ENCODE measurements at places on chromosomes 2 and 18. TPM values are rescaled to one million over a fixed set of nuclear protein-coding genes. Genes with fewer than 3 reads are reported as not detected.

GRCh38 chr18:51074605-51075004, 44.6 kb downstream of the SMAD4 start:
- ATAC-seq = no peak

GRCh38 chr2:143300536-143300935, 171.3 kb downstream of the ARHGAP15 start:
- no peak for ATAC-seq

- no peak for ATAC-seq
Observed at GRCh38 chr2:217669831-217670230, 333.0 kb downstream of the TNS1 start.

- no peak for ATAC-seq
Observed at GRCh38 chr2:22947741-22948140, 437.2 kb upstream of the KLHL29 start.

DNA sequence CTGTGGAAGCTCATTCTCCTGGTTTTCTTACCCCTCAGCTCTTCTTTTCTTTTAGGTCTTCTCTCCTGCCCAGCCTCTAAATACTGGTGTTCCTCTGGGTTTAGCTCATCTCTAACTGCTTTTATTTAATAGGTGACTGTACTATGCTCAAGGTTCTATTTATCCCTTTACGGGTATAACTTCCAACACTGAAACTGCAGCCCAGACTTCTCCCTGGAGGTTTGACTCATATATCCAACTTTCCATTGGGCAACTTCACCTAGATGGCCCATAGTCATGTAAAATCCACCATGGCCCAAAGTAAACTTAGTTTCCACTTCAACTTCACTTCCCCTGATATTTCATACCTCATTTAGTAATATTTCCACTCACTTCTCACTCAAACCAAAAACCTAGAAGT, 273.1 kb downstream of the PLCL1 start:
- no peak for ATAC-seq

GRCh38 chr2:198471291-198471690, 666.9 kb downstream of the PLCL1 start:
- ATAC-seq = no peak

DNA sequence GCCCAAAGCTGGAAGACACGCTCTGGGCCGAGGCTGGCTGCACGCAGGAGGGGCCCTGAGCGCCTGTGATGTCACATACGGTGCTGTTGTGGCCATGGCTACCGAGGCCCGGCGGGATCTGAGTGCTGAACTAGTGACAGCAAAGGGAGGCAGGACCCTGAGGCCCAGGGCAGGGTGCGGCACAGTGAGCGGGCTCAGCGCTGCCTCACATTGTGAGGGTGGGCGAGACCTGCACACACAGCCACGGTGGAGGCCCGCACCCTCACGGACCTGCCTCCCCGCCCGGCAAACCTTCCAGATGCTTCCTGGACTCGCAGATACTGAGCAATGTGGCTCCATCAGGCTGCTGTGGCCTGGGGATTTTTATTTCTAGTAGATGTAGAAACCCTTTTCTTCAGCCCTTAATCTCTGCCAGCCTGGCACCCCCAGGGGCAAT, 133.8 kb upstream of the CTDP1 start:
- ATAC-seq = no peak

DNA sequence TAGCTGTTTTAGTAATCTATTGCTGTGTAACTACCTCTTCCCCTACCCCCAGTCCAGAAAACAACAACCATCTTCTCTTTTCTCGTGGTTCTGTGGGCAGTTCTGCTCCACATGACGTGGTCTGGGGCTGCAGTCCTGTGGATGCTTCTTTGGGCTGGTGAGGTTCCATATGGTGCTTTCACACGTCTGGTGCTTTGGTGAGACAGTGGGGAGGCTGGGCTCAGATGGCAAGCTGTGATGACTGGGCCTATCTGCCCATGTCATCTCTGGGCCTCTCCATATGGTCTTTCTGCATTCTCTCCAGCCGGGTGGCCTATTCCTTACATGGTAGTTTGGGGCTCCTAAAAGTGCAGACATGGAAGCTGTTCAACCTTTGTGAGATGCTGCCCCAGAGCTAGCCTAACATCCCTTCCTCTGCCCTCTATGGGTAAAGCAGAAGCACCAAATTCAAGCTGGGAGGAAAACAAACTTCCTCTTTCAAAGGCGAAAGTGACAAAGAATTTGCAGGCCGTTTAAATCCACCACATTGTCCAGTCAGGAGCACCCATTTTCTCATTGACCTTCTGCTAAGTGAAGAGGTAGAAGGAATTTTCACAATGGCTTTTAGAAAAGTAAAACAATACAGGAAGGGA, 68.3 kb upstream of the IL1R1 start:
- ATAC-seq = peak; percentile 52

DNA sequence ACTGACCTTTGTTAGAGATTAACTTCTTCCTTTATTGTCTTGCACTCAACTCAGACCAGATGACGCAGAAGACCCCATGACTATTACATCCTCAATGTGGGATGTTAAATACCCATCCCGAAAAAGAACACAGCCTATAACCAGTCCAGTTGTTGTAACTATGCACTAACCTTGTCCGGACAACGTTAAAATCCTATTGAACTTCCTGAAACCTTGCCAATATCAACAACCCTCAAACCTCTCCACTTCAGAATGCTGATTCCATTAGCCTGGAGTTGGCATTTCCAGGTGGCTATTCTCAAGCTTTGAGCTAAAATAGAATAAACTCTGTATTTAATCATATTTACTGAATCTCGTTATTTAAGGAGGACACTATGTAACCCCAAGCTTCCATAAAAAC, 13.6 kb downstream of the NMS start:
- no peak for ATAC-seq

DNA sequence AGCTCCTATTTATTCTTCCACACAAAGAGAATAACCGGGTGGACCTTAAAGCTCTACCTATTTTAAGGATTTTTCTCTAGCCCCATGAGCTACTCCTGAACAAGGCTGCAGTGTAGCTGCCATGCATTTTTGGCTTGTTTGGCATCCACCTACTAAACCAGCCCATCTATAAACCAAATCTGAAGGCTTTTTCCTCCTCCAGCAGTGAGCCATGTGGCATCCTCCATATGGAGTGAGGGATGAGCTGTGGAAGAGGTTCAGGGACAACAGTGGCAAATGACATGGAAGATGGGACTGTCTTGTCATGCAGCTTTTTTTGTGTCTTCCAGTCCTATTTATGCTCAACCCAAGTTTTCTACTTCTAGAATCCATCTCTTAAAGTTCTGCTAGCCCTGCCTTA, 100.2 kb downstream of the GALNT3 start:
- ATAC-seq = no peak

GRCh38 chr2:59167514-59167913, 926.4 kb upstream of the FANCL start:
- no peak for ATAC-seq

DNA sequence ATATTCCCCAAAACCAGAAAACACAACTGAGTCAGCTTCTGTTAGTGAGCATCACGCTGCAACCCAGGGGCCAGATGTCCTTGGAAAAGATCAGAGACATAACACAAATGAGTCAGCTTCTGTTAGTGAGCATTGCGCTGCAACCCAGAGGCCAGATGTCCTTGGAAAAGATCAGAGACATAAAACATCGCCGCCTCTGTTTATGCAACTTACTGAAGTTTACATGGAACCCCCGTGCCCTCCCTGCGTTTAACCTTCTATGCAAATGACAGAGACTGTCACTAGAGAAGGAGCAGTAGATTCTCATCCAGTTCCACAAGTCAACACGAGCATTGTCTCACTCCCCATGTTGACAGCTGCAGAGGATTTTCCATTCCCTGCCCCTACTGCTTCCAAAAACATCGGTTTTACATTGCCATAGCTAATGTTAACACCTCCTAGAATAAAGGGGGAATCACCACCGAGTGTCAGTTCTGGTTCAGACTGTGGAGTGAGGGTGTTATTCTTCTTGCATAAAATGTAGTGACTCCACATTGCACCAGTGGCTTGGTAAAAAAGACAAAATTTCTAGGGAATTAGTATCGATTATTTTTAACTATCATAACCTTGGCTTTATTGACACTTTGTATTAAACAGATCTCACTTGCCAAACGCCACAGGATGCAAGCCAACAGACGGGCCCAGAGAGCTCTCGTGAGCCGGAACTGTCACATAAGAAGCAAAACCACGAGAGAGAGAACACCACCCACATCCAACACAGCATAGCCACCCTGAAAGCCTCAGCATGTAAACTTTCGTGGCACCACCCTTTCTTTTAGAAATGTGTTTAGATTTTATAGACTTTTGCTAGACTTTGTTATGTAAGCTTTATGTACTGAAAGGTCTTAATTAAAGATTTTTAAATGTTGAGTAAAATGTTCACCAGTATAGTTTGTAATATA, 87.7 kb downstream of the SH3YL1 start:
- ATAC-seq = peak; percentile 87

DNA sequence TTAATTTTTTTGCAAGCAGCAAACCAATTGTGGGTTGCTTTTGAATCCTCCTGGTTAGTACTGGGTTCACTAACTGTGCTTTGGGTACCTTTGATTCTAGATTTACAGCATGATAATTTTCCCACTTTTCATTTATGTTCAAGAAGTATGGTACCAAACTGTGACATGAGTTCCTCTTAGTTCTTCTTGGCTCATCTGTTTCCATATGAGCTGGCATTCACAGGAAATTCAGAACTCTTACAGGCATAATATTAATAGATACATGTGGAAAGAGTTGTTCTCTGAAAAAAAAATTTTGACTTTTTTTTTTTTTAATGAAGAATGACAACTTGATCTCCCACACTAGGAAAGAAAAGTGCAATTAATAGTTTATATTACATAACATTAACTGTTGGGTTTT, 59.4 kb downstream of the FMNL2 start:
- ATAC-seq = no peak

- ATAC-seq = no peak
Observed at GRCh38 chr2:8743261-8743660, 61.4 kb downstream of the ID2 start.

GRCh38 chr2:96831679-96832078, 12.1 kb downstream of the ANKRD23 start:
- no peak for ATAC-seq

- ATAC-seq = no peak
Observed at GRCh38 chr2:16647992-16648617, 17.5 kb downstream of the CYRIA start.

- ATAC-seq = no peak
Observed at GRCh38 chr2:72895154-72895553, 7.9 kb downstream of the SPR start.

DNA sequence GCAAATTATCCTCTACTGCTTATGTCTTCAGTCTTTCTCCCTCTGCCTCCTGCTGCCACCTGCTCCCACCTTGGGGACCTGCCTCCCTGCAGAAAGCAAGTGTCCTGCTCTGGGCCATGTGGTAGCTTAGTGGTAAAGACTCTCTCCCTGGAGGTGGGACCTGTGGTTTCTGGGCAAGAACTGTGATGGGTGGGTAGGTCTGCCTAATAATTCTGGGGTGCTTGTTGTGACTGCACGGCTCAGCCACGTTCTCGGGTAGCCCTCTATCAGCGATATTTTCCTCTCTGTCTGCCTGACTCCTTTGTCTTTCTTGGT, 16.4 kb upstream of the CD28 start:
- no peak for ATAC-seq

DNA sequence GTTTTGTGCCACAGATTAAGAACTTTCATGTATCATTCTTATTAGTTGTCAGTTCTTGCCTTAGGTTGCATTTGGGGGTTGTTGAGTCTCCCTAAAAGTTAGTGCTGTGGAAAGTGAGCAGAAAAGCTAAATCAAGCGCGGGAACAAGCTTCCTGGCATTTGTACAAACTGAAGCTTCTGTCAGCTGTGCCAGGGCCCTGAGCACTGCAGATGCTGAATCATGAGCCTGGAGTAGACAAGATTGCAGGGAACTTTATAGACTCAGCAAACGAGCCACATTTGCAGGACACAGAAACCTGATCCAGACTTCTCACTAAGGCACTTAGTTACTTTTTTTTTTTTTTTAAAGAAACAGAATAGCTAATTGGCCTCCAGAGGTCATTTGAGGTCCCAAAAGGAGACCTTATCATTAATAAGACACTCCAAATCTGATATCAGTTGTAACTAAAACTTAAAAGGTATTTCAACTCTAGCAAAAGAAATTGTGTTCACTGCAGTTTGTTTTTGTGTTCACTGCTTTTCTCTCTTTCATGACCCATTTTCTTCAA, 88.7 kb downstream of the ADAM23 start:
- ATAC-seq = no peak

Gene PLCD4
- 0.37 TPM for total RNA-seq

Gene LRP2
- total RNA-seq = 4.4 TPM

Gene RNF152
- total RNA-seq = 0.11 TPM

Gene CFC1
- not detected for total RNA-seq

Gene PGAP1
- total RNA-seq = 44.8 TPM

Gene SLC38A11
- not detected for total RNA-seq

Gene POTEC
- 0.04 TPM for total RNA-seq

Gene TUBA3E
- not detected for total RNA-seq

Gene ZNF892
- total RNA-seq = 3.5 TPM

Gene PIEZO2
- total RNA-seq = not detected

Gene CHRND
- total RNA-seq = not detected

Gene PKP4
- 24.0 TPM for total RNA-seq

Gene DNAJC5G
- total RNA-seq = not detected

Gene ACVR1
- total RNA-seq = 22.7 TPM

Gene ZSWIM2
- total RNA-seq = not detected

All from activated T-helper 17 cell treated with anti-CD3 and anti-CD28 coated beads, Interleukin-2, amount 50 U/mL, for 72 hours (primary cell).